ENCODE measurements at places on chromosomes 5 and 9. TPM values are rescaled to one million over a fixed set of nuclear protein-coding genes. Genes with fewer than 3 reads are reported as not detected.

Gene BNIP1
- total RNA-seq: 13.5 TPM

Gene PDZD2
- total RNA-seq: 2.7 TPM

Gene ANKRD31
- total RNA-seq: 0.17 TPM

Gene PCDHB10
- 2.5 TPM for total RNA-seq

Gene PCDHB15
- 3.6 TPM for total RNA-seq

Gene TIMD4
- 0.29 TPM for total RNA-seq

Gene RUSC2
- total RNA-seq: 35.2 TPM

Gene TRIM14
- total RNA-seq: 44.4 TPM

Gene CARD6
- 21.9 TPM for total RNA-seq

Gene PCDHB6
- total RNA-seq: 0.60 TPM

Gene INSYN2B
- 0.46 TPM for total RNA-seq

Gene ACTBL2
- not detected for total RNA-seq

Gene CCNB1
- total RNA-seq: 8.1 TPM

Gene MELK
- total RNA-seq: 2.0 TPM

Gene NTRK2
- total RNA-seq: 33.2 TPM

Gene TRIM36
- 1.3 TPM for total RNA-seq

Gene SKIC3
- total RNA-seq: 57.4 TPM

Gene SLC35D2
- 70.0 TPM for total RNA-seq

Gene IL31RA
- total RNA-seq: 0.17 TPM

Gene THBS4
- total RNA-seq: 1.5 TPM

Gene ENTPD2
- 41.1 TPM for total RNA-seq

Gene SPINK13
- total RNA-seq: not detected

Gene CDC20B
- total RNA-seq: 0.20 TPM

Gene CEL
- total RNA-seq: 11.9 TPM

All from mucosa of gallbladder (tissue), 1 donor.